ENCODE measurements at places on chromosomes 13 and 19.

DNA sequence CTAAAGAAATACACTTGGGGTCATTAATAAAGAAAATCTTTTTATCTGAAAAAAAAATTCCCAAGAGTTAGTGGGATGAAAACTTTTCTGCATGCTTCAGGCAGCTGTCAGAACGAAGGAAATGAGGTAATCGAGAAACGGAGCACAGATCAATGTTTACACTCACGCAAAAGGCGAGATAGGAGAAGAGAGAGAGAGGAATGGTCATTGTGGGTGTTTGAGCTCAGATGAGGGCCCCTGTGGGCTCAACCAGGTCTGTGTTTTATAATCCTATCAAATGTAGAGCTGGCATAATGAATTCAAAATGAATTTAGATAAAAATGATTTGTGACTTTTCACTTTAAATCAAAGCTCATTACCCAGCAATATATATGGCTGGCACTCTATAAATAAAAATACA lies 6.3 kb upstream of the RXFP2 start:
- no peak for DNase-seq

GRCh38 chr13:41107104-41107571 lies 25.5 kb downstream of the KBTBD6 start:
- DNase-seq, result no peak

- peak; percentile 79 for DNase-seq
Measured at GRCh38 chr19:16862826-16863415, 25.9 kb upstream of the F2RL3 start.

DNA sequence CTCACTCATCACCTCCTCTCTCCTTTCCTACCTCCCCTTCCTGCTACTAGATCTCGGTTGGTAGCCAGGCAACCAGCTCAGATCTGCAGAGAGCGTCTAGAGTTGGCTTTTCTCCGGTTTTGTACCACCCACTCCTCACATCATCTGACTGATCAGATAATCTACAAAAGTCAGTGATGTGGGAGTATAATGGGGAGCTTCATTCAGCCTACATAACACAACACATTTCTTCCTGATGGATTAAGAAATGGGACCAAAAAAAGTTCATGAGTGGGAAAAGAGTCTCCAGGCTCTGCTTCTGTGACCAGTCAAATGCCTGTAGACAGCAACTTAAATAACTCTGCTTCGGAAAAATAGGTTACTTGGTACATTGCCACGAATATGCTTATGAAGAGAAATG lies 279.8 kb downstream of the DCLK1 start:
- DNase-seq, result no peak

- no peak for DNase-seq
Measured at GRCh38 chr13:110054041-110054440, 252.9 kb downstream of the COL4A1 start.

DNA sequence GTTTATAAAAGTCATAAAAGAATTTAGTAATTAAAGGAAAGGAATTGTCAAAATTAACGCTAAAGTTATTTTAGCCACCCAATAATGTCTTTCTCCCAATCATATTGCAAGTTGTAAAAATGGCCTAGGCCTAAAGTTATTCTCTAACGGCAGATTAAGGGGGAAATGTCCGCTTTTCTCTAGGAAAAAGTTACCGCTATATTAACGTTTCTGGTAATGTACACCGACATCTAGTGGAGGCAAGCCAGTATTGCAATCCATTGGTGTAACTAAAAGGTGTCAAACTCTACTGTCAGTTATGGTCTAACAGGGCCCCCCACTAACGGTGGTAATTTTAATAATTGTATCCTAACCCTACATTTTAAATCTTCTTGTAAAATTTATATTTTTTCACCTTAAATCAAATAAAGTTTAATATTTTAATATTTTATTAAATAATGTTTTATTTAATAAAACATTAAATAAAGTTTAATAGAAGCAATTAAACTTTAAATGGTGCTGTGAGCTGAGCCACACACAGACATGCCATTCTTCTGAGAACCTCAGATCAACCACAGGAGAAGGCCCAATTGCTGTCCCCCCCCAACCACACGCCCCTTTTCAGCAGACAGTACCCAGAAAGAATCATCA lies 35.9 kb upstream of the ZSCAN5A start:
- DNase-seq, result peak; percentile 81

DNA sequence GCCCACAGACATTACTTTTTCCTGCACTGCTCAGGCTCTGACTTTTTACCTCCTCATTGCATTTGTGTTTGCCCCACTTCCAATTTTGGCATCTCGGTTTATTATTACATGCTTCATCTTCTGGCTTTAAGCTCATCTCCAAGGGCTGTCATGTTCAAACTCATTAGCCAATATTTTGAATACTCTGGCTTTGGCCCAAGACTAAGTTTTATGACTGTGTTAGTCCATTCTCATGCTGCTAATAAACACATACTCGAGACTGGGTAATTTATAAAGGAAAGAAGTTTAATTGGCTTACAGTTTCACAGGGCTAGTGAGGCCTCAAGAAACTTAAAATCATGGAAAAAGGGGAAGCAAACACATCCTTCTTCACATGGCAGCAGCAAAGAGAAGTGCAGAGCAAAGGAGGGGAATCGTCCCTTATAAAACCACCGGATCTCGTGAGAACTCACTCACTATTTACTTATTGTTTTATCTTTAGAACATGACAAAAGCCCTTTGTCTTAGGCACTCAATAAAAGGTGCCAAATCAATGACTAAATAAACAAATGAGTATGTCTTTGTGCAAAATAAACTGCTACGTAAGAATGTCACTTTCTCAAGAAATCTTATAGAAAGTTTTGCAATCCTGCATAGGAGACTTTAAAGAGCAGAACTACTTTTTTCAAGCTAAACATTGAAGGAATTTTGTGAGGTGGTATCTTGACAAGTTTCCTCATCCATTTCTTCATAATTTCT lies 233.4 kb upstream of the SPRY2 start:
- DNase-seq, result no peak

- no peak for DNase-seq
Measured at GRCh38 chr19:38020311-38020710, 113.3 kb downstream of the SIPA1L3 start.

DNA sequence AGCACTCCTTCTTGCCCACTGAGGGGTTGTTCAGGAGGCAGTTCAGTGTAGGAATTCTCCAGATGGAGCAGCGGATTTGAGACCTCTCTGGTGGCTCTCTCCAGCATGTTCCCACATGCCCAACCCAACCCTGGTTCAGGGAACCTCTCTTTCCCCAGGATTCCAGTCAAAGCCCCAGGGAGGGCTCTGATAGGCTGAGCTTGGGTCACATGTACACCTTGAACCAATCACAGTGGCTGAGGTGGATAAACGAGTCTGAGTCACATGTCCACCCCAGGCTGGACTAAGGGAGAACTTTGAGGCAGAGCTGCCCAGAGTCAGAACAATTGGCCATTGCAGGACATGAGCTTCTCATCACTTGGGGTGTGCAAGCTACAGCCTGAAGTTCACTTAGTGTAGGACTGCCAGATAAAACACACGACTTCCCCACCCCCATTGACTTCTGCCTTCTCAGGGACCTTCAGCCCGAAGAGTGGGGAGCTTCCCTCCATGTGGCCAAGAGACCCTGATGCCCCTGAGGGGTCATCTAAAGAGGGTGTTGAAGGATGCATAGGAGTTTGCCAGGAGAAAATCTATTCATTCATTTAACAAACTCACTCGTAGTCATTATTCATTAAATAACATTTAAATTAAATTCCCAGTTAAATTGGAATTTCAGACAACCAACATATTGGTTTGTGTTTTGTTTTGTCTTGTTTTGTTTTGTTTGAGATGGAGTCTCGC lies 4.0 kb upstream of the MAST3 start:
- peak; percentile 60 for DNase-seq

DNA sequence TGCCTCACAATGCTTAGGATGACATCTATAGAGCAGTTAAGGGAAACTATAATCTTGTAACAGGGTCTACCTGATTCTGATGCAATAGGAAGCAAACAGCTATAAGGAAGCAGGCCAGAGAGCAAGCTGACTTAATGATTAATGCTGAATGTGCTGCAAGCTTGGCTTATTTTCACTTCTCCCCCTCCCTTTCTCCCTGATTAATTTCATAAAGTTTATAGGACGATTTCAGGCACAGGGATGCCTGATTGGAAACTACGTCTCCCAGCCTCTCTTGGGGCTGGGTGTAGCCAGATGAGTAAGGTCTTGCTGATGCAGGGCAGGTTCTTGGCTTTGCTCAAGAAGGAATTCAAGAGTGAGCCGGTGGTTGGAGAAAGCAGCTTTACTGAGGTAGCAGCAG lies 82.8 kb upstream of the MRI1 start:
- no peak for DNase-seq

DNA sequence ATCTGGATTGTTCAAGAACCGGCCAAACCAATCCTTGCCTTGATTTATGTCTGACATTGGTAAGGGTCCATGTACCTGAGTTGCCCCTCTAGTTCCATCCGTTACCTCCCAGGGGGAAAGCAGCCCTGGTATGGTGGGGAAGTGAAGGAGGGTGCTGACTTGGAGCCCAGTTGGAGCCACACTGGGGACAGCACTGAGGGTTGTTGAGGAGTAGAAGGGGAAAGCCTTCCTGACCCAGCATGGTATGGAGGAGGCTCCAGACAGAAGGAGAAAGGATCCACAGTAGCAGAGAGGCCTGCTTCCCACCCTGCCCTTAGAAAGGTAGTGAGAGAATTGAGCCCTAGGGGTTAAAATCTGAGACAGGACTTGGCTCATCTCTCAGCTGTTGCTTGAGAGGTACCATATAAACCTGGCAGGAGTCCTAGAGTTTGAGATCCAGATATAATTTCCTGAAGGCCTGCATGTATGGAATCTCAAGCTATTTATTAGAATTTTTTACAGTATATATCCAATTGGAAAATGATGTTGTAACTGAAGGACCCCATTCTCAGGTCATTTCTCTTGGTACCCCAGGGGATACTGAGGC lies 16.7 kb upstream of the FCGBP start:
- DNase-seq, result no peak

- DNase-seq, result no peak
Measured at GRCh38 chr13:60158321-60158801, 5.4 kb downstream of the DIAPH3 start.

DNA sequence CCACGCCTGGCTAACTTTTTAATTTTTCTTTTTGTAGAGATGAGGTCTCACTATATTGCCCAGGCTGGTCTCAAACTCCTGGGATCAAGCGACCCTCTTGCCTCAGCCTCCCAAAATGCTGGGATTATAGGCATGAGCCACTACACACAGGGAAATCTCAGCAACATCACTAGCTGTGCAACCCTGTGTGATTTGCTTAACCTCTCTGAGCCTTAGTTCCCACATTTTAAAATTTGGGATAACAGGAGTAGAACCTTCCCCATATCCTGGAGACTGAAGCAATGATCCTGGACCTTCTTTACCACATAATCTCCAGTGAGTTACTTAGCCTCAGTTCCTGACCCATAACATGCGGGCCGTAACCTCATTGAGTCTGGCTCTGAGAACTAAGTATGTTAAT lies 139.1 kb downstream of the IER2 start:
- DNase-seq, result no peak

DNA sequence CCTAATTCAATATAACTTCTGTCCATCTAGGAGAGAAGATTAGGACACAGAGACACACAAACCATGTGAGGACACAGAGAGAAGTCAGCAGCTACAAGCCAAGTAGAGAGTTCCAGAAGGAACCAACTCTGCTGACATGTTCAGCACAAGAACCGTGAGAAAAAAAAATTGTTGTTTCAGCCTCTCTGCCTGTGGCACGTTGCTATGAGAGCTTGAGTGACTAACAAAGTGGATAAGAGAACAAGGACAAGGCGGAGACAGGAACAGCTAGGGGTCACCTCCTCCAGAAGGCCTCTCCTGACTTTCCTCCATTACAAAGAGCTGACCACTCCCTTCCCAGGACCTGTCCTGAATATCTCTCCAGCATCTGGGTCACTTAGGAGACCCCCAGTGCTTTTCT lies 5.6 kb upstream of the SIGLEC12 start:
- DNase-seq, result peak; percentile 61

- DNase-seq, result no peak
Measured at GRCh38 chr13:113969311-113969972, 4.4 kb downstream of the C13orf46 start.

DNA sequence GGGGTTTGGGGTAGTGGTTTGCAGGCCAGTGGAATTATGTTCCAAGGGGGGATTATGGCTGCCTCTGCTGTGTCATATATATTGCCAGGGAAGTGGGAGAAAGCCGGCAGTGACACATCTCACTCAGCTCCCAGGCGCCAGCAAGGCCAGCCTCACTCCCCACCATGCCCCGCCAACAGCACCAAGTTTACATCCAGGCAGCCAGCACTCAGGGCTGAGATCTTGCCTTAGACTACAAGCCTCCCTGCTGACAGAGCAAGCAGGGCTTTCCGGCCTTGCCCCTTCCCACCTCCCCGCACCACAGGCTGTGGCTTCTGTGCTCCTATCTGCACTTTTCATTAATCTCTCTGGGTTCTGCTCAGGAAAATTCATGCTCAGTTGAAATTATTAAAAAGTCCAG lies 385.1 kb downstream of the MZT1 start:
- DNase-seq, result no peak

- no peak for DNase-seq
Measured at GRCh38 chr13:99429670-99430069, 71.6 kb upstream of the TM9SF2 start.

DNA sequence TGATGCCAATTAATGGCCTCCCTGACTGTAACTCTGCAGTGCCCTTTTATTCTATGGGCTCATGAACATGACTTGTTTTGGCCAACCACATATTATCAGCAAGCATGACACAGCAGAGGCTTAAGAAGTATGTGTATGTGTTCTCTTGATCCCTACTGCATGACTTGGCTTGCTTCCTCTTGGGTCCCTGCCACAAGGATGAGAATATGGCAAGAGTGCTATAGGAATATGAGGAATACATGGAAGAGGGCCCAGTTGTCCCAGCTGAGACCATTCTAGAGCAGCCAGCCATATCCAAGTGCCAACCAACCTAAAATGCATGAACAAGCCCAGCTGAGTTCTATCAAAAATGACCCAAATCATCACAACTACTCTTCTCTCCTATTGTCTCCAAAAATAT lies 576.7 kb upstream of the PCDH9 start:
- DNase-seq, result no peak

- no peak for DNase-seq
Measured at GRCh38 chr19:4196009-4196408, 13.5 kb downstream of the ANKRD24 start.

GRCh38 chr13:112331675-112332074 lies 44.5 kb upstream of the SPACA7 start:
- DNase-seq, result no peak
